ENCODE measurements at places on chromosomes 5 and 9.
A peak's percentile ranks its signal among the peaks of the same experiment; 100 is the strongest.

DNA sequence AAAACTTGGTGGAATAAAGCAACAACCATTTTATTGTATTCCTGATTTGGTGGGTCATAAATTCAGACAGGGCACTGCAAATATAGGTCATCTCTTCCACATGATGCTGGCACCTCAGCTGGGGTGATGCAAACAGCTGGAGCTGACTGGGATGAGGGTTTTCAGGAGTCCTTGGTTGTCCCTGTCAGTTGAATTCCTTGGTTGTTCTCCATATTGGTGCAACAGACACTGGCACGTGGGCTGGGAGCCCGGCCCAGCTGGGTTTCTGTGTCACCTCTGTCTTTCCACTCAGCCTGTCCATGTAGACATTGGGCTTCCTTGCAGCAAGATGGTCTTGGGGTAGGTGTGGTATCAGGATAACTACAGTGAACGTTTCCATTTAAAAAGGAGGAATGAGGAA, 518.0 kb upstream of the MEF2C start:
- DNase-seq, result no peak

- no peak for DNase-seq
Measured at GRCh38 chr5:96468956-96469355, 35.9 kb upstream of the PCSK1 start.

DNA sequence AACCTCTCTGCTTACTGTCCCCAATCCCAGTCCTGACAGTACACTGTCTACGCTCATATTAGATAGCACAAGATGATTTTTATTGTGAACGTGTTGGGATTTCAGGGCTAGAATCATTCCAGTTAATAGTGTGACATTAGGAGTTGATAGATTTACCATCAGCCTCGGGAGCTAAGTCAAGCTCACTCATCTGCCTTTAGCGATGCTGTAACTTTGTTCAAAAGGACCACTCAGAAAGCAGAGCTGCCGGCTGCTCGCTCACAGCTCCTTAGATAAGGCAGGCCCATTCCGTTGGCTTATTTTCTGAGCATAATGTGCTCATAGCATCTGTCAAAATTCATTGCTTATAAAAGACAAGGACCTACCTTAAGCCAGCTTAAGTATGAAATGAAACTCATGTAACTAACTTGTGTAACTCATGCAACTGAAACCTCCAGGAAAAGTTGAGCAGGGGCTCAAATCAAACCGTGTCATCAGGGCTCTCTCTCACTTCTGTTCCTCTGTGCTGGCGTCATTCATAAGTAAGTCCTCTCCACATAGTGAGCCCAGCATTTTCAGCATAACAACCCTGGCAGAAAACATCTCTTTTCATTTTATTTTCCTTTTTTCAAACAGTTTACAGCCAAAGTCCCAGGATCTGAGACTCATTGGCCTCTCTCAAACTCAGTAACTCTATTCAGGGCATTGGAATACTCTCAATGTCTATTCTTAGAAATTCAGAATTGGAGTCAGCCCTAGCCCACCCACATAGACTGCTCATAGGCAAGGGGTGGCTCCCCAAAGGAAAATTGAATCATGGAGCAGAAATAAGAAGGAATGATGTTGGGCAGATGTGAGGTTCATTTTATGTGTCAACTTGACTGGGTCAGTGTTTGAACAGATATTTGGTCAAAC, 208.8 kb downstream of the MAN2A1 start:
- DNase-seq, result no peak

DNA sequence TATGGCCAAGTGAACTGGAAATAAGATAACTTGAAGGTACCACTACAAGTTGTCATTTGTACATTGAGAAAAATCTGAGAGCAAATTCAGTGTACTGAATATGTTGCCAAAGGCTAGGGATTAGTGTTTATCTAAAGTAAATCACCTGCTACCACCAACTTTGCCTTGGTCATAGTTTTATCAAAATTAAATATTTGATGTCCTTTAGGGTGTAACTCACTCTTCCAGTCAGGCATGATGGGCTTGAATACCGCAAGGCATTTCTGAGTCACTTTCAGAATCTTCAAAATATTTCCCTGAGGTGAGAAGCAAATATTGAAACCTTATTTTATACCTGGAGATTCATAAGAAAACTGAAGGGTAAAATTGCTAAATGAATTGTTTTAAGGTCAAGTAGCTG, 1338.6 kb upstream of the ACO1 start:
- no peak for DNase-seq

DNA sequence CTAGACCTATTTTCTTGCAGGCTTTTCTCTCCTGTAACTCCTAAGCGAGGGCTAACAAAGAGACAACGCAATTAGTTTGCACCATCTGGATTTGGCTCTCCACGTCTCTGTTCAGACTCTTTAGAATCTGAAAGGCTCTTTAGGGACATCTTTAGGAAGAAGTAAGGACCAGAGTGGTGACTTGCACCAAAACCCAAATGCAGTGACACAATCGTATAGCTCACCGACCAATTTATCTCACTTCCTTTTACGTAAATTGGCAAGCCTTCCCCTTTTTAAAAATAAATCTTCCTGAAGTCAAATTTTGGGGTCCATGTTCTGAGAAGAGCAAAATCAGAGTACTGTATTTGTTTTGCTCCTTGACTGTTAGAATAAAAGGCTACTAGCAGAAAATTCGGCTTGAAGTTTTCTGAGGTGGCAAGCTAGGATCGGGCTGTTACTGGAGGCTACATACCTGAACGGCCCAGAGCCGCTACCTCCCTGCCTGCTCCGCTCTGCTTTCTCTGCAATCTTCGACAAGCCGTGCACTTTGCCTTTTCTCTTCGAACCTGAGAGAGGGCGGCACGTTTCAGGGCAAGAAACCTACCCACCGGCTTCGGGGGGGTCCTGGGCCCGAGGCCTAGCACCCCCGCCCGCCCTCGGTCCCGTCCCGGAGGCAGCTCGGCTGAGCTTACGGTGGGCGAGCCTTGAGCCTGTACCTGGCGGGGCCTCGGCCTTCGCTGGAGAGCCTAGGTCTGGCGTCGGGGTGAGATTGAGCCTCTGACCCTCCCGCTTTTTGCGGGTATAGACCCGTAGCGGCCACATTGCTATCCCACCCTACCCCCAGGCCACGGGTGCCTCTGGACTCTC, 537 bp downstream of the MEIKIN start:
- no peak for DNase-seq

- DNase-seq, result no peak
Measured at GRCh38 chr9:70949239-70949638, 172.2 kb downstream of the TRPM3 start.

- DNase-seq, result no peak
Measured at GRCh38 chr5:97618721-97619120, 435.7 kb upstream of the RIOK2 start.

GRCh38 chr9:84174486-84174885, 166.1 kb downstream of the SLC28A3 start:
- no peak for DNase-seq

DNA sequence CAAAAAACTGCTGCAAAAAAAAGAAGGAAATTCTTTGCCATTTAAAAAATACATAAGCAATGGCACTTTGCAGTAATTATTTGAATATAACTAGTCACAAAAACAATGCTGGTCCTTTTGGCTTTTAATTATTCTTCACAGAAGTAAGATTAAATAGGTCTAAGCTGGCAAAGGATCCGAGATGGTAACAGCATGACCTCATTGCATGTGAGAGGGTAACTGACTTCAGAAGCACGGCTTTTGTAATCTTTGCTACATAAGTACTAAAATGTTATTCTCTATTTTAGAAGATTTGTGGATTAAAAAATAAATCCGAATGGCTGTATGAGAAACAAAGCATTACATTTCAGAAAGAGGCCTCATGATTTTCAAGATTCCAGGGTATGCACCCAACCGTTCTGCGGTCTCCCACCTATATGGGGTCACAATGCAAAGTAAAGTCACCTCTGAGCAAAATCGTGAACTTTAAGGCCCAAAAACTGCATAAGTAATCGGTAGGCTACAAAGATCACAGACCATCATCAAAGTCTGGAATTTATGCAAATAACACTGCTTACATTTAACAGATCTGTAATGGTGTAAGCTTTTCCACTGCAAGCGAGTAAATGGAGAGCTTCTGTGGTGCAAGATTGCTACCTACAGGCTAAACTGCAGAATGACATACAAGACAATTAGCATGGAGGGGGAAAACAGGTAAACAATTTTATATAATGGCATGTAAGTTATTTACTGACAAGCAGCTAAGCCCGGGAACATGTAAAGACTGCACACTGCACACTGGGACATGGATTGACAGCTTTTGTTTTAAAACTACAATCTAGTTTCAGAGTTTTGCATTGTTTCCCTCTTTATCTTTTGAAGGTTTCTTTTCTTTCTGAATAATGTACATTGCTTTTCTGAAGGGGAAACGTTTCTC, 231.6 kb downstream of the SLF1 start:
- DNase-seq, result peak; percentile 48

- DNase-seq, result peak; percentile 99
Measured at GRCh38 chr5:134554319-134555222, 29.1 kb downstream of the JADE2 start.

DNA sequence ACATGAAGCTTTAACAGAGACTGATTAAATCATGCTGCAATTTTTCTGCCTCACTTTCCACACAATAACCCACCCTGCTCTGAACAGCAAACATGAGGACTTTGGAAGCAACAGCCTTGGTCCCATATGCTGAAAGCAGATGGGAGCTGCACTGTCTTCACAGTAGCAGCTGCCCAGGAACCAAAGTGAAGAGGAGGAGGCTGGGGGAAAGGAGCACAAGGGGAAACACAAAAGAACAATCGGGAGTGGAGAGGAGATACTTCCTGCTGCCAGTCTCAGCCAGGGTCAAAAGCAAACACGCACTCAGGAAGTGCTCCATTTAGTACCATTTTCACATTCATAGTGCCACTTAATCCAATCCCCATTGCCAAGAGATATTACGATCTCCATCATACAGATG, 183.3 kb upstream of the PUM3 start:
- DNase-seq, result no peak

DNA sequence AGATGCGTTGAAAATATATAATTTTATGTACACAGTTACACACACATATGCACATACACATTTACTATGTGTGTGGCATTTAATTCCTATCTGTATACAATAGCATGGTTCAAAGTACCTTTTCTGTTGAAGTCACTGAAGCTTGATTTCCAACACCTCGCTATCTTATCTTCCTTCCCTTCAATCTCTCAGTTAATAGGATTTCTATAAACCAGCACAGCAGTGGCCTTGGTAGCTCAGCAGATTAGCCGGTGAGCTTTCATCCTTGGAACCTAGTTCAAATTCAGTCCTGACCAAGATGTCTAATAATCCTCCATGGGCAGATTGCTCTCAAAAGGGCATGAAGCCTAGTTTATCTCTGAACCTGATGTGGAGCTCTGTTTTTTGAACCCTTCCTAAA, 2389.5 kb downstream of the MAT2B start:
- DNase-seq, result no peak

DNA sequence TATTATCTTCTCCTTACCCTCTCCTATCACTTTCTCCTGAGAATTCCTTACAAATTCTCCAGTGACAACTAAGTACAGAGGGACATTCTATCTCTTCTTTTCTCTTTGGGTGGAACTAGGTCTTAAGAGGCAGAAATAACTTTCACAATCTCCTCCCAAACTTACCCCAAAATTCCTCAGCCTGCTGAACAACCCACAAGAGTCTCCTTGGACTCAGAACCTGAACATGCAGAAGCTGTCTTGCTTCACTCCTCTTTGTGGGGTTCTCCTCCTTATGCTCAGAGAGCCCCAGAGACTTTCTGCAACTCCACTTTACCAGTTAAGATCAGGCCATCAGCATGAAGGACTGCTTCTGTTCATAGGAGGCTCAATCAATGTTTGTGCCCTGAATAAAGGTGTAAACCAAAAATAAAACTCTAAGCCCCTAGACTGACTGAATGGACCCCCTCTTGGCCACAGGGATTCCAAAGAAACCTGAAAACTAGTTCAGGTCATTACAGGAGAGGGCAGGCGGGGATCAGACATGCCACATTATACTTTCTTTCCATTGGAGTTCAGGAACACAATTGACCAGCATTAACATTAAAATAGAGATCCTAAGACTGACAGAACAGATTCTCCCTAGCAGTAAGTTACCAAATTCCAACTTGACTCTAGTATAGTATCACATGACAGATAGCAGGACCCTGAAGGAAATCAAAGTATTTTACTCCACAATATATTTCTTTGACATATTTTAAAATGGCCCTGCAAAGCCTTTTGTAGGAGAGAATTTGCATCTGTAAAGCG, 179.7 kb upstream of the FBXL17 start:
- DNase-seq, result peak; percentile 20

GRCh38 chr9:9536523-9536922, 1076.3 kb downstream of the PTPRD start:
- no peak for DNase-seq

DNA sequence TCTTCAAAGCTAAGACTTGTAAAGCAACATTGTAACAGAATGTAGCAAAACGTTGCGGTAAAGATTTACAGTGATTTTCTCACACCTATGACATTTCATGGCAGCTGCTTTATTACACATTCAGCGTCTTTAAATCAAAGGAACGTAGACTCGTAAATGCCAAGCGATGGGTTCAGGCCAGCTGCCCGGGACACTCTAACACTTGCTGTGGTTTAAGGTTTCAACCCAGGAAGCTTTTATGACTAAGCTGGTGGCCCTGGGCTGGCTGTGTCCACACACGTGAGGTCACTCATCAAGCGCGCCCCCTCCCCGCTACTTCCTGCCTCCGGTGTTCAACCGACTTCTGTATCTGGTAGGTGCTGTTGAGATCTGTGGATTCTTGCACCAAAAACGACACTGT, 2.5 kb downstream of the SLC6A18 start:
- no peak for DNase-seq

GRCh38 chr5:131773805-131774204, 23.0 kb downstream of the FNIP1 start:
- DNase-seq, result no peak

GRCh38 chr5:11289208-11289607, 528.2 kb upstream of the DAP start:
- no peak for DNase-seq

GRCh38 chr5:28809811-28810750, 1771.7 kb upstream of the CDH9 start:
- DNase-seq, result no peak
